Coronary artery (tissue), 2 donors: ENCODE measurements at places on chromosomes 5 and 9.

- no peak for DNase-seq
Measured at GRCh38 chr5:65262096-65262495, 219.6 kb downstream of the ADAMTS6 start.

DNA sequence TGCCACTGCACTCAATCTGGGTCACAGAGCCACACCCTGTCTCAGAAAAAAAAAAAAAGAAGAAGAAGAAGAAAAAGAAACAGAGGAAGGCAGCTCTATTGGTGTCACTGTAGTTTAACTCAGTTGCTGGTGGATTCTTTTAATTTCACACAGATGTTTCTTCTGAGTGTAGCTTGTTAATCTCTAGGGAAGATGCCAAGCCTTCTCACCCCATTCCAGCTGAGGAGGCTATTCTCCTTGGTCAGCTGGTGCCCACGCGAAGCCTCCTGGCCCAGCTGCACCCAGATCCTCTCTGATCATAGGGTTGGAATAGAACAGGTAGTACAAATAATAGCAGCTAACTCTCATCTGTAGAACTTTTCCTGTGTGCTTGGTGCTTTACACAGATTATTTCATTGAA, 113.8 kb upstream of the SPRY4 start:
- DNase-seq = no peak

DNA sequence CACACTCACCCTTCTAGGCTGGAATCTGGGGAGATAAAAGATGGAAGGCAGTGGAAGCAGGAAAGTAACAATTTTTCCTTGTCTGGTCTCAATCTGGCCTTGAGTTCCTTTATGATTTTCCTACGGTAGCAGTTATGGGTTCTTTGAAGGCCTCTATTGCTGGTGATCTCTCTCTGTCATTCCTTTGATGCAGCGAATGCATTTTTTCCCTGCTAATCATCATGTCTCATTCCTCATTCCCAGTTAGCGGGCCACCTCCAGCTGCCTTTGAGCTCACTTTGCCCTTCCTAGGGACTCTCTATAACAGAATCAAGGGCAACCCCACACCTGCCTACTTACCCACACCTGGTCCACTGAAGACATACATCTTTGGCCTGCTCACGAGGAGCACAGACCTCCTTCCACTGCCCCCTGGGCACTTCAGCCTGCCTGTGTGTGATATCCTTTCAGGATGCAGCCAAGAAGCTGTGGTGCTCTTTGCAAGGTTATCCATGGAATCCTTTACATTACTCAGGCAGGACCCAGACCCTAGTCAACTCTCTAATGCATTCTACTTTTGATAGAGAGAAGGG, 191.7 kb downstream of the DRD1 start:
- no peak for DNase-seq

DNA sequence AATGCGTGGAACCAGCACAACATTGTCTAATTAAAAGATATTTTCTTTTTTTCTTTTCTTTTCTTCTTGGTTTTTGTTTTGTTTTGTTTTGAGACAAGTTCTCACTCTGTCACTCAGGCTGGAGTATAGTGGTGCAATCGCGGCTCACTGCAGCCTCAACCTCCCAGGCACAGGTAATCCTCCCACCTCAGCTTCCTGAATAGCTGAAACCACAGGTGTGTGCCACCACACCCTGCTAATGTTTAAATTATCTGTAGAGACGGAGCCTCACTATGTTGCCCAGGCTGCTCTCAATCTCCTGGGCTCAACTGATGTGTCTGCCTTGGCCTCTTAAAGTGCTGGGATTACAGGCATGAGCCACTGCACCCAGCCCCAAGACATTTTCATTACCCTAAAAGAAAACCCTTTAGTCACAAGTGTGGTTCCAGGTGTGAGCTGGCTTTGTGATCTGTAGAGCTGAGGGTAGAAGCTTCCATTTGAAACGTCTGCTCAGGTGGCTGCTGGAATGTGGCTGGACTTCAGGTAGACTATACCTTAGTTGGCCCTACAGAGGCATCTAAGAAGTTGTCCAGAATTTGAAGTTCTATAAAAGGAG, 19.1 kb upstream of the NEK6 start:
- no peak for DNase-seq

DNA sequence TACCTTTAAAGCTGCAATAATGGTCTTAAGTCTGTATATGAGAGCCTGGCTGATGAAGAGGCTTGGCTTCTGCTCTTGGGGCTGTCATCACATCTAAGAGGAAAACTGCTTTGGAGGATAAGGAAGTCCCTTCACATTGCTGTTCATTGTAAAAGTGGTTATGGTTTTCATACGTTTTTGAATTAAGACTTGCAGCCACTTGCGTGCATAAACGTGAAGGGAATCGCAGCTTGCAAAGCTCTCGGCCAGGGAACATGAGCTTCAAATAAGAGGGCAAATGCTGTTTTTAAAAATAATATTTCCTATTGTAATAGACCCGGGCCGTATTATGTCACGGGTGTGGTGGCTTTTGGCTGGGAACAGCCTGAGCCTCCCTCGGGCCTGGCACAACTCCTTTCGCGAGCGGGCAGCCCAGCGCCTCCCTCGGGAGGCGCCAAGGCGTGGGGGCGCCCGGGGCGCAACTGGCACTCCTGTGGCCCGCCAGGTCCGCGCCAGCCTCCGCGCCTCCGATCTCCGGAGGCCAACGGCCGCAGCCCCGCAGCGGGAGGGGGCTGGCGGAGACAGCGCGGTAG, 538 bp upstream of the ARHGEF28 start:
- no peak for DNase-seq

DNA sequence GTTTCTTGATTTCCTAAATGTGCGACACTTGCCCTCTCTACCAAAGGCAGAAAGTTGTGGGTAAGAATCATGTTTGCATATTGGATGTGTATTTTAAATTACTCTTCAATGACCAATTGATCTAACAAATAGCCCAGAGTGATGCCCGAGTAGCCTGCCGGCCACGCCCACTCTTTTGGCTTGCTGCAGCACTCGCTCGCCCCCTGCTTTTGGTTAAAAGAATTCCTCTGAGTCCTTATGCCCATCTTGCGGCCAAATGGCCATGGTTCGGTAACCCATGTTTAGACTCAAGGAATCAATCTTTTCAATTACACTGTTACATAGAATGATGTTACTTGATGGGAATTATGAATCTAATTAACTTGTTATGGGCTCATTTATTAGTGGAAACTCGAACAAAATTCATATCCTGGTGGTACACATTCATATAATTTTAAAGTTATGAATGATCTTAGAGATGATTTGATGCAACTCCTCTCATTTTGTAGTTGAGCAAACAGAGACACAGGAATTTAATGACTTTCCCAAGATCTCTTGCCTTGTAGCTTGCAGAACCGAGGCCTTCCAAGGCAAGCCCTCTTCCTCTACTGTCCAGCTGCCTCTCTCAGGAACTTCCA, 36.5 kb downstream of the PPIC start:
- no peak for DNase-seq

DNA sequence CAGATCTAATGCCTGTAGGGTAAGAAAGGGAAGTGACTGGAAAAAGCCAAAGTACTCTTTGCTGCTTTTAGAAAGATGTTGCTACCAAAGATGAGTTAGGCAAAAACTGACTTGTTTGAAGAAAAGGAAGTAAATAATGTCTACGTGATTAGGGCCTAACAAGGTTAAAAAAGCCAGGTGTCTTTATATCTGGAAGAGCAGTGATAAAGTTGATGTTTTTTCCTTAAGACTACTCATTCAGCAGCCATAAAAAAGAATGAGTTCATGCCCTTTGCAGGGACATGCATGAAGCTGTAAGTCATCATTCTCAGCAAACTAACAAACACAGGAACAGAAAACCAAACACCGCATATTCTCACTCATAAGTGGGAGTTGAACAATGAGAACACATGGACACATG, 13.5 kb upstream of the AMACR start:
- no peak for DNase-seq
